ENCODE measurements at places on chromosomes 4 and X.

GRCh38 chrX:19829814-19830213, 57.6 kb downstream of the SH3KBP1 start:
- DNase-seq = no peak

DNA sequence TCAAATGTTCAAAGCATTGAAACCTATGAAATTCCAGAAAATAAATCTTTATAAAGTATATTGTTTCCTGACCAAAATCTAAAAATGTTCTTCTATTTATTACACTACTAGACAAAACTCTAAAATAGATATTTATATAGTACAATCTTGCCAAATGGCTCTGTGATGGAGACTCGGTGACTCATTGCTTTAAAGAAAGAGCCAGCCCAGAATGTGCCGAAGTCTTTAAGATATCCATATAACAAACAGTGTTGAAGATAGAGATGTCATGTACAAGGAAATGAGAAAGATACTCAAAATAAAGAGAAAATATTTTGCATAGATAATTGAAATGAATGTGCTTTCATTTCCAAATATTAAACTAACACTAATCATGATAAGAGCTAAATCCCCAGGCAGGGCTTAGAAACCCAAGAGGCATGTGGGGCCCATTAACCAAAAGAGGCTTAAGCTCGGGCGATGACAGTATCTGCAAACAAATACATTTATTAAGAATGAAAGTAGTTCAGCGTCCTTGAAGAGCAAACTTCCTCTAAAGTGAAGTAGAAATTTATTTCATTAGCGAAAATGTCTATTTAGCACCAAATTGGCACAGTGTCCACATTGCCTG, 102.1 kb upstream of the FAM9B start:
- DNase-seq = peak; percentile 65

DNA sequence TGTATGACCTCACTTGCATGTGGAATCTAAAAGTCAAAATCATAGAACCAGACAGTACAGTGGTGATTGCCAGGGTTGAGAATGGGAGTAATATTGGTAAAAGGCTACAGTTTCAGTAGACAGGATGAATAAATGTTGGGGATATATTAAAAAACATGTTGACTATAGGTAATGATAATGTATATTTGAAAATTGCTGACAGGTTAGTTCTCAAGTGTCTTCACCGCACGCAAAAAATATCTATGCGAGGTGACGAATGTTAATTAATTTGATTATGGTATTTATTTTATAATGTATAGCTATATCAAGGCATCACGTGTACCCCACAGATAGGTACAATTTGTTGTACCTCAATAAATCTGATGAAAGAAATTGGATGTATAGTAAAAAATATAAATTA, 909.6 kb upstream of the NDST4 start:
- no peak for DNase-seq

DNA sequence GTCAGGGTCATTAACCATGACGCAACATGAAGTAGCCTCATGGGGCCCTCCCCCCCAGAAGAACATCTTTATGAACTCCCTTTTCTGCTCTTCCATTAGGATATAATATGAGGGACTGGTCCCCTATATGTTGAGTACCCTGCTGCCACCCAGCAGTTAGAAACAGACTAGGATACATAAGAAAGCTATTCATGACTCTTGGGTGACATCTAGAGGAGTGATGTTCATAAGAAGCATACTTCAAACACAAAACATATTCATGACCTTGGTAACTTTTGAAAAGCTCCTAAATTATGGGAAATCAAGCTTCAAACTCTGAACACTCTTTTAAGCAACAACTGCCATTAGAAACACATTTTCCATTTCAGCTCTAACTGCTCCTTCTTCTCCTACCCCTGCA, 155.2 kb upstream of the SPIN4 start:
- peak; percentile 30 for DNase-seq

- peak; percentile 65 for DNase-seq
Measured at GRCh38 chr4:41145571-41146078, 68.7 kb downstream of the APBB2 start.

- DNase-seq = no peak
Measured at GRCh38 chr4:152579916-152580315, 44.0 kb upstream of the FBXW7 start.

- no peak for DNase-seq
Measured at GRCh38 chr4:65617416-65617815, 52.9 kb downstream of the EPHA5 start.

GRCh38 chrX:76439188-76439587, 11.7 kb downstream of the MAGEE1 start:
- DNase-seq = no peak

DNA sequence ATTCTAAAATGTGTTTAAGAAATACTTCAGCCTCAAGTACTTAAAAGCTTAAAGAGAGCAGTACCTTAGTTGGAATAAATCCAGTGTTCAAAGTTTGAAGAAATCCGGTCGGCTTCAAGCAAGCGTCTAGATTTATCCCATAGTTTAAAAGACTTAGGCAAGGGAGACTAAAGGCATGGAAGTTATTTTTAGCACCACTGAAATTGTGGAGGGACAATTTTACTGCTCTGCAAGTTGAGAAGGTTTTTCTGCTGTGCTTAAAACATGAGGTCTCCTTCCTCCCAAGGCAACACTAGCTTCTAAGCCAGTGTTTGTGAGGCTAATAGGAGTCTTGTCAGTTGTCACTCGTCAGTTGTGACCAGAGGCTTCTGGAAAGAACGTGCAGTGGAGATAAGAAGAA, 183.5 kb downstream of the MSL3 start:
- no peak for DNase-seq

- peak; percentile 71 for DNase-seq
Measured at GRCh38 chr4:31918891-31919290, 1198.7 kb downstream of the PCDH7 start.

DNA sequence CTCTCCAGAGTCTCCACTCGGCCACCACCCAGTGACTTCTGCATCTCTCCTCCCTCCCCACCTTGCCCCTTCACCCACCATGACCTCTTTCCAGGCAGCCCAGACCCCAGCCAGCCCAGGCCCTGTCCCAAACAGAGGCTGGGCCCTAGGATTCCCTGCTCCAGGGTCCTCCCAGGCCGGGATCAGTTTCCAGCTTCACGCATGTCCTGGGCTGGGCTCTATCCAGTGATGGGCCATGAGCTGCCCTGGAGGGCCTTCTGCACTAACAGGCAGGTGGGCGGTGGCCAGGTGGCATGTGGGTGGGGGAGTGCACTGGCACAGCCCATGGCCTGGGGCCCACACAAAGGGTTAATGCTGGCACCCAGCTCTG, 20.4 kb upstream of the ADD1 start:
- no peak for DNase-seq

DNA sequence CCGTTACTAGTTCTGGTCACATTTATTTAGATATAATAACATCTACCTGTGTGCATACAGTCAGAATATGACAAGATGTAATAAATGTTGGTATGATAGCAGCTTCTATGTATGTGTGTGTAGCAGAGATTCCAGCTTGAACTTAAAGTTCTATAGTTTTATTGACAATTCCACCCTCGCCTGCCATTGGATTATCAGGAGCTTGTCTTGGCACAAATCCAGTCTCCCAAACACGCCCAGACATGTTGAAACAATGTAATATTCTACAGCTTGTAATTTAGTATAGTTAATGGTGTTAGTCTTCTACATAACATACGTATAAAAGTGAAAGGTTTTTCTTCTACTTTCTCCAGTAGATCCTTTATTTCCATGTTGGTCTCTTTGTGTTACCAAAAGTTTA, 44.4 kb downstream of the BBS12 start:
- DNase-seq = peak; percentile 59

DNA sequence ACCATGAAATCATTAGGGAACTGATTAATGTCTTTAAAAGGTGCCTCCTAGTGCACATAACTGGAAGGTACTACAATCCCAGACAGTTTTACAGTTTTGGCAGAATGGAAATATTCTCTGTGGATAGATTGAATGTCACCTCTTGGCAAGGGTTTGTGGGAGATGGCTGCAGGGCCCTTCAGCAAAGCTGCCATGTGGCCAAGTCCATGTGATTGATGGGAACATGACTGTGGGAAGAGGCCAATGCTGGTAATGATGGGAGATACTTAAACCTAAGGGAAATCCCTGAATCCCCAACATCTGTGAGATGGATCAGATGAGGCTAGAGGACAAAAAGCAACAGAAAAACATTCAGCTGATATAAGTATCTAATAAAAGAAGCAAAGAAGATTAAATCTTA, 493.7 kb downstream of the MAGEE1 start:
- no peak for DNase-seq

- DNase-seq = peak; percentile 85
Measured at GRCh38 chr4:95106408-95106928, 348.7 kb downstream of the BMPR1B start.

DNA sequence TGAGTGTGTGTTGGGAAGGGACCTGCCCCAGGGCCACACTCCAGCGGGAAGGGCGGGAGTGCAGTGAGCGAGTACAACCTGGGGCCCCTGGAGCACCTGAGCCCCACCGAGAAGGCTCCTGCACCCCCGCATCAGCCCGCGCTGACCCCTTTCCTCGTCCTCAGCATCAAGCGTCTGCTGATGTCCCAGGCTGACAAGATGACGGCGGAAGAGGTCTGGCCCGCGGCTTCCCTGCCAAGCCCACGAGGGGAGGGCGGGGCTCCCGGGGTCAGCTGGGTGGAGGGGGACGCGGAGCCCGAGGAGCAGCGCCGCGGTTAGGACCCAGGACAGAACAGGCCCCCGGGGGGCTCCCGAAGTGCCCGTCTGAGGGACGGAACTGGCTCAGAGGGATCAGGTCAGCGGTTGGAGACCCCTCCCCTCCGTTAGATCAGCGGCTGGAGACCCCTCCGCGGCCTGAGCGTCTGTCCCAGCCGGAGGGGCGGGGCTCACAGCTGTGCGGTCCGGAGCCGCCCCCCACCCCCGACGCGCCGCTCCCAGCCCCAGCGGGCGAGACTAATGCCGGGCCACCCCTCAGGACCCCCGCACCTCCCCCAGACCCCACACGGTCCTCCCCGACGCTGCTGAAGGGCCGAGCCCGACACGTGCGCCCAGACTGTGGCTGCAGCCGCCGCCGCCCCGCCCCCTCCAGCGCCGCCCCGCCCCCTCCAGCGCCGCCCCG, 6.7 kb downstream of the MYL5 start:
- DNase-seq = peak; percentile 35

- no peak for DNase-seq
Measured at GRCh38 chr4:46219872-46220271, 96.0 kb upstream of the GABRG1 start.

DNA sequence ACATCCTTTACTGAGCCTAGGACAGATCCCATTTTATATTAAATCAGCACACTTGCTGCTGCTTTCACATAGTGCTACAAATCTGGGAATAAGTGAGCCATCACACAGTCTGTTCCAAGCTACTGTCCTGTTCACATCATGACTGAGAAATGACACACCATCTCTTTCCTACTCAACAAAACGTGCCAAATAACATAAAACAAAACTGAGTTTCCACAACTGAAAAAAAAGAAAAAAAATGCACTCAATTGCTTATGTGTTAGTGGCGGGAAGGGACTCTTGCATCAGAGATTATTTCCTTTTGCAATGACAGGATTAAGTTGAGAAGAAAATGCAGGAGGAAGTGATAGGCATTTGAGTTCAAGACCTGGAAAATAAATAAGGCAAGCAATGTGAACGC, 109.0 kb downstream of the SHROOM4 start:
- DNase-seq = peak; percentile 45

DNA sequence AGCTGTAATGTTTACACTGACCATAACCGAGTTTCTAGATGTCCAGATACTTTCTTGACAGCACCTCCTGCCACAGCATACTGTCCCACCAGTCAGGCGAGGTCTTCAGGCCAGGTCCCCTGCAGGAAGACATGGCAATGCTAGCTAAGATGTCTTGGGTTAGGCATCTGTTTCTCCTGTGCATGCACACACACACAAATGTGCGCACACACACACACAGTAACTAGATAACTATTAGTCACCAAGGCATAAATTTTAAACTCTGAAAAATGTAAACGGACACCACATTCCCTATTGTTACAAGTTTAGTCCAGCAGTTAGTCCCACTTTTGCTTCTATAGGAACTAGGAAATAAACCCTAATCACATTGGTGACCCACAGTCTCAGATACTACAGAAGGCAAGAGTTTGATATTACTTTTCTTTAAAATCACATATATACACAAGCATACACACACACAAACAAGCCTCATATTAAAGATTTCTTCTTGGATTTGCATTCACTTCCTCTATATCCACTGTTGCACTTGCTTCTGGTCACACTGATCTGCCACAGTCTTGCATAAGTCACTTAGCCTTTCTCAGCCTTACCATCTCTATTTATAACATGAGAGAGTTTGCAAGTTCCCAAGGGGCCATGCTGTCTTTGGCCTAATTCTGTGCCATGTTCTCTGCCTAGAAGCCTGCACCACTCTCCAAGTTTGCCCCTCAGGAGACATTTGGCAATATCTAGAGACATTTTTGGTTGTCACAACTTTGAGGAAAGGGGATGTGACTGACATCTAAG, 32.2 kb downstream of the IL21 start:
- peak; percentile 71 for DNase-seq

GRCh38 chr4:113170805-113171468, 121.5 kb downstream of the ANK2 start:
- no peak for DNase-seq

GRCh38 chr4:147943159-147943638, 211.3 kb downstream of the ARHGAP10 start:
- DNase-seq = no peak

DNA sequence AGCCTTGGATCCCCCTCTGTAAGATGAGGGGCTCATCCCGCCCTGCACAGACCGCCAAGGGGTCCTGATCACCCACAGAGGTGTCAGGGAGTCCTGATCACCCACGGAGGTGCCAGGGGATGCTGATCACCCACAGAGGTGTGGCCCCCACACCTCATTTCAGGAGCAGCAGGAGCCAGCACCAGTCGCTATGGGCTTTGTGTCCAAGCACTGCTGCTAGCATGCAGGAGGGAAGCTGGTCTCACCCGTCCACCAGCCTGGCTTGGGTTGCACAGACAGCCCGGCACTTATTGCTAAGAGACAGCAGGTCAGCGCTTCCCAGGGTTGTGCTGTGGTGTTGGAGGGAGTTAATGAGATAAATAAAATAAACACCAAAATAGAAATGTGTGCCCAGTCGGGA, 88.5 kb downstream of the ADRA2C start:
- DNase-seq = no peak

DNA sequence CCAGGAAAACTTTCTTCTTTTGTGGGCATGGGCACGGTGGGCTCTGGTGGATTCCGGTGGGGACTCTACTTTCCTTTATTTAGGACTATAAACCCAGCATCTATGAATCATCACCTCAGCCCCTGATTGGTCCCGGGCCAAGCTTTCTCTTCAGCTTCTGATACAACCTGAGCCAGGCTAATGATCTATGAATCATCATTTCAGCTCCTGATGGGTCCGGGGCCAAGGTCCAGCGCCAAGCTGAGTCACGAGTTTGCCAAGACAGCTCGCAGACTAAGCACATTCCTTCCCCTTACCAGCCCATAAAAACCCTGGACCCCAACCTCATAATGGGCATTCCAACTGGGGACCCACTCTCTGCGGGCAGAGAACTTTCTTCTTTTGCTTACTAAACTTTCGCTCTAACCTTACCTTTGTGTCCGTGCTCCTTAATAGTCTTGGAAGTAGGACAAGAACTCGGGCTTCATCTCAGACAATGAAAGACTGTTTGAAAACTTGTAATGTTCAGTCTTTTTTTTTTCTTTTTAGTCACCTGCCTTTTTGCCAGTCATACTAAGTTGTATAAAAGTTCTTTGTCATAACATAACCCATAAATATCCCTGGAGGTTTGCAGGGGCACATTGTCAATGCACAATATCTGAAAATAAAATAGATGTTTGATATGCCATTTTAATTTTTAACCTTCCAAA, 904.9 kb upstream of the EPHA5 start:
- peak; percentile 82 for DNase-seq

GRCh38 chr4:763922-764321, 58.3 kb downstream of the PCGF3 start:
- DNase-seq = no peak

Measured in fibroblast of skin of right biceps (primary cell).